ENCODE measurements at places on chromosomes 6 and 20.

GRCh38 chr20:64068386-64069208, 5.6 kb downstream of the TCEA2 start:
- no peak for DNase-seq

- no peak for DNase-seq
Measured at GRCh38 chr6:77290798-77291197, 172.5 kb downstream of the HTR1B start.

- DNase-seq, result no peak
Measured at GRCh38 chr6:16706911-16707783, 54.1 kb downstream of the ATXN1 start.

- DNase-seq, result no peak
Measured at GRCh38 chr20:48720256-48720985, 107.4 kb downstream of the PREX1 start.

DNA sequence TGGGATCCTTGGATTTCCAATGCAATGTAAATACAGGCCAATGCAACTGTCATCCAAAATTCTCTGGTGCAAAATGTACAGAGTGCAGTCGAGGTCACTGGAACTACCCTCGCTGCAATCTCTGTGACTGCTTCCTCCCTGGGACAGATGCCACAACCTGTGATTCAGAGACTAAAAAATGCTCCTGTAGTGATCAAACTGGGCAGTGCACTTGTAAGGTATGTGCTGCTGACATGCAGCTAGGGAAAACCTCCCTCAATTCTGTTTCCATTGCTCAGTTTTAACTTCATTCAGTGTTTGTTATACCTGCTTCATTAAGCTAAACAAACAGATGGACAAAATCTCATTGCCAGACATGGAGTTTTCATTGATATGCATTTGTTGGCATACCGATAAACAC, 397.1 kb downstream of the ARHGAP18 start:
- no peak for DNase-seq

- peak; percentile 32 for DNase-seq
Measured at GRCh38 chr6:11917951-11918738, 94.0 kb upstream of the HIVEP1 start.

DNA sequence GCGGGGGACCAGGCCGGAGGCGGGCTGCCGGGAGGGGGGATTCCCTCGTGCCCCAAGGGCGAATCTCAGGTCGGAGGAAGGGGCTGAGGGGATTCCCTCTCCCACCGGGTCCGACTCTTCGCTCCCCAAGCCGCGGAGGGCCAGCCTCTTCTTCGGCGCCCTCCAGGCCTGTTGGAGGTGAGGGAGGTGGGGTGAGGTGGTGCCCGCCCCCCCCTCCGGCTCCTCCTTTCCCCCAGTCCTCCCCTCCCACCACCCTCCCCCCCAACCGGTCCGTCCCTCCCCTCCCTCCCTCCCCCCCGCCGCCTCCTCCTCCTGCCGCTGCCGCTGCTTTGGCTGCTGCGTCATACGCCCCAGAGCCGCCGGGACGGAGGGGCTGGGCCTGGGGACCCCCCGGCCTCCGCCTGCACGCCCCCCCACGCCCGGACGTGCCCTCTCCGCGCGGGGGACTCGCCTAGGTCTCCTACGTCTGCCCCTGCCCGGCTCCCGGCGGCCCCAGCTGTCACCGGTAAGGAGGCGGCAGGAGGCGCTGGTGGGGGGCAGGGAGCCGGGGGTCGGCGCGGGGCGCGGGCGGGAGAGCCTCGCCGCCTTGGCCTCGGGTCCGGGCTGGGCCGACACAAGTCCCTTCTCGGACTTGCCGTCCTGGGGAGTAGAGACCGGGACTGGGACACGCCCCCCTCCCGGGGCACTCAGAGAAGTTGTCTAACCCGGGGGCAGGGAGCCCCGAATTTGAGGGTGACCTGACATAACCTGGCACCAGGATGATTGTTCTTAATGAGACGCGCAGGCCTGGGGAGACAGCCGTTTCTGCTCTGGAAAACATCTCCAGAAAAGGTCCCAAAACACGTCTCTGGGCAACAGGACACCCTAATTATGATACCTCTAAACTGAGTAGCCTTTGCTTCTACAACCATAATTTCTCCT, at the start of gene PHF1:
Gene PHF1 (plus strand): TSS at position 304 of the 921 bp plus-strand sequence. CDS start 1,250 bp downstream, outside the sequence.
- no peak for DNase-seq

GRCh38 chr6:28656715-28657114, 131.0 kb downstream of the GPX5 start:
- no peak for DNase-seq

GRCh38 chr6:13575377-13575775, 975 bp downstream of the SIRT5 start:
- DNase-seq, result no peak

DNA sequence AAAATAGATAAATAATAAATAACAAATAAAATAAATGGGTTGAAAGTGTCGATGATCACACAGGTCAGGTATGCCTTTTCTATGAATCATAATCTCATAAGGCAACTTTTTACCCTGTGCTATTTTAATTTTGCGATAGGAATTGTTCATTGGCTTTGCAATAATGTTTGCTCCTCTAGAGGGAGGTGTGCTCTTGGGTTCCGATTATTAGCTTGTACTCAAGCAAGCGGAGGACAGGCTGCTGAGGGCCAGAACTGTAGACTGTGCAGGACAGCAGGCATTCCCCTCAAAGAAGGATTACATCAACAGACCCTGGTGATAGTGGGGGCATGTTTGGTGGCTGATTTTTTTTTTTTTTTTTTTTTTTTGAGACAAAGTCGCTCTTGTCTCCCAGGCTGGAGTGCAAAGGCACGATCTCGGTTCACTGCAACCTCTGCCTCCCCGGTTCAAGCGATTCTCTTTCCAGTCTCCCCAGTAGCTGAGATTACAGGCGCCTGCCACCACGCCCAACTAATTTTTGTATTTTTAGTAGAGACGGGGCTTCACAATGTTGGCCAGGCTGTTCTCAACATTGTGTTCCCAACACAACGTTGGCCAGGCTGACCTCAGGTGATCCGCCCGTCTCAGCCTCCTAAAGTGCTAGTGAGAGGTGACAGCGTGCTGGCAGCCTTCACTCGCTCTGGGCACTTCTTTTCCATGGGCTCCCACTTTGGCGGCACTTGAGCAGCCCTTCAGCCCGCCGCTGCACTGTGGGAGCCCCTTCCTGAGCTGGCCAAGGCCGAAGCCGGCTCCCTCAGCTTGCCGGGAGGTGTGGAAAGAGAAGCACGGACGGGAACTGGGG, 35.6 kb downstream of the RIOK1 start:
- no peak for DNase-seq

- DNase-seq, result no peak
Measured at GRCh38 chr20:46021361-46022359, 7.4 kb upstream of the SLC12A5 start.

DNA sequence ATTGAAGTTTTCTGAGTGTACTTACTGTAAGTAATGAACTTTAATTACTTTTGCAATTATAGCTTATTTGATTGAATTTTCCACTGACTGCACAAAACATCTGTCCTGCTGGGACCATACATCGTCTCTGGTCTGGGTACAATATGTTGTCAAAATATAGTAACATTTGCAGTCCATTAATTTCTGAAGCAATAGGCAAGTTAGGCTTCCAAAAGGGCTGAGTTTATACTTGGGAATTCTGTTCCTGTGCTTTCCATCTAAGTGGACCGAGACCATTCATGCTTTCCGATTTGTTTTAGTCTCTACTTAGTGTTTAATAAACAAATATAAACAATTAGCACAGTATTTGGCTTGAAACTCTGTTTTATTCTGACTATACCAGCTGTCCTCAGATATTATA, 139.3 kb downstream of the RFPL4B start:
- DNase-seq, result no peak

- no peak for DNase-seq
Measured at GRCh38 chr6:159044899-159045727, at the start of gene TAGAP. Gene TAGAP (minus strand): TSS chr6:159044991. CDS start chr6:159044146, 845 bp downstream.

DNA sequence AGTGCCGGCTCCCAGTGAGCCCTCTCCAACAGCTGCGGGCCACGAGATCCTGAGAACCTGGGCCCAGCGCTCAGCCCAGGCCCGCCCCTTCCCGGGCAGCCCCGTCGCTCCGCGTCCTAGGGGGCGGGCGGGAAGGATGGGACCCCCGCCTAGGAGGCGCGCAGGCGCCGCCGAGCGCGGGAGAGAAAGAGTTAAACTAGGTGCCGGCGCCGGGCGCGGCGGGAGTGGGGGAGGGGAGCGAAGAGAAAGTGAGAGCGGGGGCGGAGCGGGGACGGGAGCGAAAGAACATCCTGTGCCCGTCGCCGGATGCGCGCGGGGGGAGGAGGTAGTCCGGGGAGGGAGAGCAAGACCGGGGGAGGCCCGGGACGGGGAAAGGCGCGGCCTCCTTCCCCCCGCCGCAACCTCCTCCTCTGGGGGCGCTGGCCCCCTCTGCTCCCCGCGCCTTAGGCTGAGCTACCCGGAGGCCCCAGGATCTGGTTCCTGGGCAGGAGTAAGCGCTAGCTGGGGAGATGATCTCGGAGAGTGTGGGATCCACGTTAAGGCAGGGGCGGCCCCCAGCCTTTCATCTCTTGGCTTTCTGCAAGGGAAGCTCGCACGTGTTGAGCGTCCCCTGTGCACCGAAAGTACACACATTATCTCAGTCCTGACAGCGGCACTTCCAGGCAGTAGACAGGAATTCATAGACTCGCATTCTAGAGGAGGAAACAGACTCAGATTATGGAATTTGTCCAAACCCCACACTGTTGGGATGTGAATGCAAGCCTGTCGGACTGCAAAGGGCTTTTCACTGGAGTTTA, 4.9 kb upstream of the ARMC12 start:
- no peak for DNase-seq

DNA sequence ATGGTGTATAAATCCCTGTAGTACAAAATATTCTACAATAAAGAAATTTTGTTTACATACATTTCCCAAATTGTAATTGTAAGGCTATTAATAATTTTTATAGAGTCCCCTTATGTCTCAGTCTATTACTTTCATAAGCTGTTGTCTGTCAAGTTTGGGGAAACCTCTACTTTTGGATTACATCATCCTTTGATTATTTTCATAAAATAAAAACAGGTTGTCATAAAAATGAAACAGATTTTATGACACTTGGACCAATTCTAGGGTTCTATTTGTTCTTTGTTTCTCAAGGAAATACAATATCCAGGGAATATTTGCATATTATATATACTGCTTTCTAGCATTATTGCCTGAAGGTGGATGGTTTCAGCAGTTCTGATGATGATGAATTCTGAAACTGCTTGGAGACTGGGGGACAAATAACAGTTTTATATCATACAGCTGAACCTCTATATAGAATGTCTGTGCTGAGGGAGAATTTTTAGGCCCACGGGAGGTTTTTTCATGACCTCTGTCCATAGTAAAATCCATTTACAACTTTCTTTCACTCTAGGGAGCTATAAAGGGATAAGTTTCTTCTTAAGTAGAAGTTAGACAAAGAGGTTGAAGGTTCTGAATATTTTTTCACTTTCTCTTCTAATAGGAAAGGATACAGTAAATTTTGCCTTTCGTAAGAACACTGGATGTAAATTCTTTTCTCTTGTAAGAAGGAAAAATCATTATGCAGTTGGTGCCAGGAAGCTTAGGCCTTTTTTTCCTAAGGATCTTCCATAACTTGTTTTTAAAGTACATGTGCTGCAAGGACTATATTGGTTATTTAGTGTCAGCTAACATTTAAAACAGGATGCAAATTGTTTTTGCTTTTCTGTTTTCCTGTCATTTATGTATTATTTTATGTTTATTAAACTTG, 58.0 kb downstream of the CD2AP start:
- no peak for DNase-seq

- no peak for DNase-seq
Measured at GRCh38 chr6:138013959-138014358, 93.3 kb downstream of the PERP start.

DNA sequence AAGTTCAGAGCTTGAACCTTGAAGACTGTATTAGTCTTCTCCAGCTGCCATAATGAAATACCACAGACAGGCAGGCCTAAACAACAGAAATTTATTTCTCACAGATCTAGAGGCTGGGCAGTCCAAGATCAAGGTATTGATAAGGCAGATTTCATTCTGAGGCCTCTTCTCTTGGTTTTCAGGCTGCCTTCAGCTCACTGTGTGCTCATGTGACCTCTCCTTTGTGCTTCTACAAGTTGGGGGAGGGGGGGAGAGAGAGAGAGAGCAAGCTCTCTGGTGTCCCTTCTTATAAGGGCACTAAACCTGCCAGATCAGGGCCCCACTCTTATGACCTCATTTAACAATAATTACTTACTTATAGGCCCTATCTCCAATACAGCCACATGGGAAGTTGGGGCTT, 102.6 kb upstream of the RSPO3 start:
- DNase-seq, result no peak

DNA sequence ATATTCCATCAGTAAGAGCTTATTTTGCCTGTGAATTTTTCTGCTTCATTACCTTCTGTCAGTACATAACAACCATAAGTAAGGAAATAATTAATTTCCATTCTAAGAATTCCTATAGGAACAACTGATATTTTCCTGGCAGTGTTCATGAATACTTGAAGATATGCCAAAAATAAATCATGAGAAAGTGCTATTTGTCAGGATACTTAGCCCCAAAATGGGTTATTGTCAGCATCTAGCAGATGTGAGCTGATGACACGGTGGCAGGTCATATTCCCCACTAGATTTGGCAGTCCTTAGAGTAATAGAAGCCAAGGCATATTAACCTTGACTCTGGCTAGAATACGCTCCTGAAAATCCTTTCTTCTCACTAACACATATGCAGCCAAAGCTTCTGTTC, 43.2 kb upstream of the CRISP1 start:
- DNase-seq, result peak; percentile 50

DNA sequence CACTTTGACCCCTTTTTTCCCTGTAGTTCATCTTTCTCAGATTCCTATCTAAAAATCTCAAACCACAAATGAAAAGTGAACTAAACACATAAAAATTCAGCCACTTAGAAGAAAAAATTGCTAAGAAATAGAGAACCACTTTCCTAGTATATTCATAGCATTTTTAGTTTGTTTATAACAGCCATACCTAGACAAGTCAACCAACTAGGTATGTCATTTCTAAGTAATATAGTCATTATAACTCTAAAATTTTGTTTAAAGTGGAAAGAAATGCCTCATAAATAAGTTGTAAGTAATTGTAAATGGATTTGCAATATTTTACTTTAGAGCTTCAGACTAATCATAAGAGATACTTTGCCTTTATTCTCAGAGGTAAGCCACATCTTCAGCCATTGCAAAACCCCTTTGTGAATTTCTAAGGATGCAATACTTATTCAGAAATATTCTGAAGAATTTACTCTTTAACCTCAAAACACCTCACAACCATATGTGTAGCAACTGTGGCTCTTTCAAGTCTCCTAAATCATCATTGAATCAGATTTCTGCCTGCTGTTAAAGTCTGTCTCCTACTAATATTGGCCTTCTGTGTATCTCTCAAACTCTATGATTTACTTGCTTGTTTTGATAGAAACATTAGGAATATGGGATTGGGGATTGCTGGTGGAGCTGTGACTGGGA, 6.9 kb upstream of the SUMO4 start:
- DNase-seq, result no peak
